RPMI7951 (cell line): ENCODE measurements at places on chromosomes 6 and 20. TPM values are rescaled to one million over a fixed set of nuclear protein-coding genes. Genes with fewer than 3 reads are reported as not detected.

GRCh38 chr20:63864545-63864977 is 509 bp upstream of the TPD52L2 start:
- DNase-seq, result no peak

DNA sequence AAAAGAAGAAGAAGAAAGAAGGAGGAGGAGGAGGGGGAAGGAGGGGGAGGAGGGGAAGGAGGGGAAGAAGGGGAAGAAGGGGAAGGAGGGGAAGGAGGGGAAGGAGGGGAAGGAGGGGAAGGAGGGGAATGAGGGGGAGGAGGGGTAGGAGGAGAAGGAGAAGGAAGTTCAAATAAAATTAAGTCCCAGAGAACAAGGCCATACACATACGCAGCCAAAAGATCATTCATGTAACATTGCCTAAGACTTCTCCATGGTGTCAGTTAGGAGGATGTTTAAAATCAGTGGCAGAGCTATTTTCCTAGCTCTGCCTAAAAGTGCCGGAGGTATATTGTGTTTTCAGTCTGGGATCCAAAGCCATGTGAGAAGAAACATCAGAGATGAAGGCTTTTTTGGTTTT is 75.8 kb downstream of the PLCB4 start:
- DNase-seq, result no peak

DNA sequence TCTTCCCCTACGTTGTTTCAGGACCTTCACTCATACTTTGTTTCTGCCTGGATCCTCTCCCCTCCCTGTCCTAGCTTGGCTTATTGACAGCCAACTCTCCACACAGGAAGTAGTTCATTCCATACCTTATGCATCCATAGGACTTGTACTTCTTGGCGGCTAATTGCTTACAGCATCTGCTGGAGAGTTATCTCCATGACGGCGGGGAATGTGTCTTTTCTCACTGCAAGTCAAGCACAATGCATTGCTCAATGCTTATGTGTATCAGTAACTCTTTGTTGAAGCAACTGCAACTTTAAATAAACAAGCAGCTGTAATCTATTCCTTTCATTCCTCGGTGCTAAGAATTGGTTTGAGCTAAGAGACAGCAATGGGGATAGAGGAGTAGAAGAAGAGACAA is 551.3 kb upstream of the EPHA7 start:
- no peak for DNase-seq

- DNase-seq, result no peak
These were observed 94.5 kb downstream of the RFPL4B start for GRCh38 chr6:112441607-112442006.

- DNase-seq, result no peak
These were observed 39.1 kb upstream of the TBC1D22B start for GRCh38 chr6:37218511-37218910.

GRCh38 chr20:1856424-1856823 is 38.8 kb upstream of the SIRPA start:
- DNase-seq, result no peak

- DNase-seq, result no peak
These were observed 133.2 kb downstream of the MRPL14 start for GRCh38 chr6:43993881-43994523.

- no peak for DNase-seq
These were observed 62.0 kb upstream of the BCLAF1 start for GRCh38 chr6:136351518-136352110.

Gene CLPSL2
- not detected in 2 replicates for total RNA-seq

Gene SLC22A16
- total RNA-seq, result not detected in 2 replicates

Gene DNPH1
- total RNA-seq, result 50.3 and 74.5 TPM in 2 replicates
